T1000 (cell line): ENCODE measurements at places on chromosomes 6 and 20.
A peak's percentile ranks its signal among the peaks of the same experiment; 100 is the strongest.

- DNase-seq, result no peak
Measured at GRCh38 chr6:45054610-45055009, 273.5 kb upstream of the RUNX2 start.

DNA sequence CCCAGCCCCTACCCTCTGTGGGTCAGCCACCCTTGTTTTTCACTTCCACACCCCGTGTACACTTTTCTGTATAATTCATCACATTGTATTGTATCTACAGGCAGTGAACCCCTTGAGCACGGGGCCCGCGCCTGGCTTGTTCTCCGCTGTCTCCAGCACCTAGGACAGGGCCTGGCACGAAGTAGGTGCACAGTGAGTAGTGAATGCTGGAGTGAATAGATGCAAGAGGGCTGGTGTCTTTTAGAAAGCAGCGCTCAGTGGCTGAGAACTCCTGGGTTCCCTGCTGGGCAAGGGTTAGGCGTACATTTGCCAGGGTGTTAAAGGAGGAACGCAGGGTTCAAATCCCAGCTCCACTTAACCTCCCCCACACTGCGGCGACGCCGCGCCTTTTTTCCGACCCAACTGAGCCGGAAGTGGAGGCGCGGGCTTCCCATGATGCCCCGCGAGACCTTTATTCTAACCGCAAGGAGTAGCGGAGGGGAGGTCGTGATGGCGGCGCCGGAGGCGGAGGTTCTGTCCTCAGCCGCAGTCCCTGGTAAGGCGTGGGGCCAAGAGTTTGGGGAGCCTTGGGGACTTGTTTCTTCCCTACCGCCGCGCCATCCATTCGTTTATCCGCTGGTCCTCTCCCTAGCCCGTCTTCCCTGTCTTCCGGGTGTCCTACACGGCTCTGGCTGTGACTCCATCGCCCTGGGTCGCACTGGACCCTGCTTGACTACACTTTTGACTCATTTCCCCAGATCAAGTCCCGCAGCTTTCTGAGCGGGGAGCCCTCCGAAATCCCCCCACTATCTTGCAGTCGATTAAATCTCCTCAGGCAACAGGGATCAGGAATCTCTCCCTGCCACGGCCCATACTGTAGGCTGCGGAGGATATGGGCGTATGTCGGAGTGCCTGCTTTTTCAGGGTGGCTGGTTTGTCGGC, at the start of gene MAD2L1BP:
MAD2L1BP (plus strand) TSS at position 454 of the 921 bp plus-strand sequence; CDS start at position 490, 36 bp downstream.
- DNase-seq, result peak; percentile 62

DNA sequence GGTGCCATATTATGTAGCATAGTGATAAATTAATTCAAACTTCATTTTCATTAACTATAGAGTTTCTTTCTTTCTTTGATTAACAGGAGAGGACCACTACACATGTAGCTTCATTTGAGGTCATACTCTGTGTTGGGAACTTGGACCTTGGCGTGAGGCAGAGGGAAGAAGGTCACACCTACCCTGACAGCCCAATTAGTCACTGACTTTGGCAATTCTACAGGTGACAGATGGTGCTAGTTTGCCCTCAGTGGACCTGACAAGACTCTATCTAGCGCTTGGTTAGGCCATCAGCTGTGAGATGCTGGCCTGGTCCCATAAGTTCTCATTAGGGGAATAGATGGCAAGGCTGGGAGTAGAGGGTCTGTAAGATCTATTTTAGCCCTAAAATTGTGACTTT, 14.2 kb downstream of the SLX4IP start:
- no peak for DNase-seq

DNA sequence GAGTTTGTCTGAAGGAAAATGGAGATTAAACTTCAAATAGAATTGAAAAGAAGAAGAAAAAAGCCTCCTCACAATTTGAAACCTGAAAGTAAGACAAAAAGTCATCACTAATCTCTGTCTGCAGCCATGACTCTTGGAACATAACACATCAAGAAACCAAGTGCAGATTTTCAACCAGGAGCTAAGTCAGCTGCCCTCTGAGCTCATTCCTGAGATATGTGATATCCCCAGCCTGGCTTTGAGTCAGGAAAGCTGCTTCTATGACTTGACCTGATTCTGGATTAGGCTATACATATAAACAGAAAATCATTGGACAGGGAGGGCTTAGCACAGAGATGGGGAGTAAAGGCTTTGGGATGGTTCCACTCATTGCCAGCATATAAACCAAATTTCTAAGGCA, 891.4 kb downstream of the TFAP2A start:
- DNase-seq, result peak; percentile 30

- DNase-seq, result no peak
Measured at GRCh38 chr6:84927551-84927950, 163.2 kb upstream of the TBX18 start.

DNA sequence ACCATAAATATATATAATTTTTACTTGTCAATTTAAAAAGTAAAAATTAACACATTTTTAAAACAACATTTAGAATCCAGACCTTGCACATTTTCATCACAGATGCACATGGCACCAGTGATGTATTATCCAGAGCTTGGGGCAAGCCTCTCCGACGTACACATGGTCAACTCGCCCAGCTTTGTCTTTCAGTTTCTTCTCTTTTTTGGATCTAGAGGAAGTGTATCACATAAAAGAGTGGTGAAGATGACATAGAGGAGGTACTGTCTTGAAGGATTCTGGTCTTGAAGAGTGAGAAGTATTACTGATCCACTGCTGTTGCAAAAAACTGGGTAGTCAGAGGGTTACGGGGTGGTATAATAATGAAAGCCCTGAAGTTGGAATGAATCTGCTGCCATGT, 46.9 kb upstream of the TAB2 start:
- no peak for DNase-seq

DNA sequence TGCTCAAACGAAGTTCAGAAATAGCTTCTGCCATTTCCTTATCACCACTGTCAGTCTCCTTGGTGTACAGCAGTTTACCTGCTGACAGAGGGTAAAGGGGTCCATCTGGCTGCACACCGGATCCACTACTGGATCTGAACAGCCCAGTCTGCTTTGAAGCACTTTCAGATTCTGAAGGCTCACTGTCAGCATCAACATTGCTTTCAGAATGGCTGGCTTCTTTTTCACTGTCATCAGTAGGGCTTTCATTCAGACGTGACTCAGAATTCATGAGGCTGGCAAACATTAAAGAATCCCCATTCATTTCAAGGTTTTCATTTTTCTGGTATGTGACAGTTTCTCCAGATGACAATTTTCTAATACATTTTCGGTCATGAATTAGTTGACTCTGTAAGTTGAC, 21.0 kb upstream of the PNISR start:
- no peak for DNase-seq

DNA sequence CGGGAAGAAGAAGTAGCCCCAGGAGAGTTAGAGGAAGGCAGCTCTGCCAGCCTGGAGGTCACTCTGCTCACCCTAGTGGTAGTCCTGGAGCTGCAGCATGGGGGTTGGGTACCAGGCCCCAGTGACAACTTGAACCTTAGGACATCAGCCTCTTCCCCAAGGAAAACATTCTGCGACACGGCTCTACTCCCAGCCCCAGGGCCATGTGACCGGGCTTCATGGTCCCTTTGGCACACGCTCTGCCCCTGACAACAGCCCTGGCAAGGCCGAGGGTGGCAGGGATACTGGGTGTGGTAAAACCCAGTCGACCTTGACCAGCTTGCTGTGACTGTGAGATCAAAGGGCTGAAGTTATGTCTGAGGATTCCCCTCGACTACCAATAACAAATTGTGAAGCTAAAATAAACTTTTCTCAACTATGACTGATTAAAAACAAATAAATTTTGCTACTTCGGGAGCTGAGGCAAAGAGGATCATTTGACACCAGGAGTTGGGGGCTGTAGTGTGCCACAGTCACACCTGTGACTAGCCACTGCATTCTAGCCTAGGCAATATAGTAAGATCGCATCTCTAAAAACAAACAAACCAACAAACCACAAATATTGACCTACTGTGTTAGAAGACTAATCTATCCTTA, 24.4 kb upstream of the ARID1B start:
- DNase-seq, result no peak

DNA sequence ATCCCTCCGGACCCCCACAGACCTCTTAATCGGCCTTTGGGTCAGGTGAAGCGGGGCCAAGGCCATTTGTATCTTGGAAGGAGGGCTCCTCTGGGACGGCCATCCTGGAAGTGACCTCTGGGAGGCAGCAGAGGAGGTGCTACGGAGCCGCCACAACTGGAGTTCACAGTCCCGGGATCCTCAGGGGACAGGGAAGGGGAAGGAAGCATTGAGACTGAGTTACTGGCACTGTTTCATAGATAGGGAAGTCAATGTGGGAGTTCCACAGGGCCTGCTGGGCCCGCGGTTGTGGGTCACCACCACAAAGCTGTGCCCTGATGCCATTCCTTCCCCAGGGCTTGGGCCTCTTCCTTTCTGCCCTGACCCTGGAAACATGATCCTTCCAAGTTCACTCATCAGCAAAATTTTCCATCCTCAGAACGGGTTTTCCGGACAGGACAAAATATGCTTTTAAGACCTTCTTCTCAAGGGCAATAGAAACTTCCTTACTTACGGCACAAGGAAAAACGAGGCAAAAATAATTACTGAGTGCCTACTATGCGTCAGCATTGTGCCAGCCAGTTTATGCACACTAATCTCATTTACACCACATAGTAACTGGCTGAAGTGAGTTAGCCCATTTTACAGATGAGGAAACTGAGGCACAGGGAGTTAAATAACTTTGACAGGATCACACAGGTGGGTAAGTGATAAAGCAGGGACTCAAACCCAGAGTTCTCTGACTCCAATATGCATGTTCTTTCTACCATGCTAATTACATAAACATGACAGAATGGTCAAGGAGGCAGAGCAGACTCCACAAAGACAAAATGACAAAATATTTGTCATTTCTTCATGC, 143.8 kb downstream of the UNC5CL start:
- DNase-seq, result no peak

- no peak for DNase-seq
Measured at GRCh38 chr6:53033764-53034163, 31.4 kb upstream of the FBXO9 start.

DNA sequence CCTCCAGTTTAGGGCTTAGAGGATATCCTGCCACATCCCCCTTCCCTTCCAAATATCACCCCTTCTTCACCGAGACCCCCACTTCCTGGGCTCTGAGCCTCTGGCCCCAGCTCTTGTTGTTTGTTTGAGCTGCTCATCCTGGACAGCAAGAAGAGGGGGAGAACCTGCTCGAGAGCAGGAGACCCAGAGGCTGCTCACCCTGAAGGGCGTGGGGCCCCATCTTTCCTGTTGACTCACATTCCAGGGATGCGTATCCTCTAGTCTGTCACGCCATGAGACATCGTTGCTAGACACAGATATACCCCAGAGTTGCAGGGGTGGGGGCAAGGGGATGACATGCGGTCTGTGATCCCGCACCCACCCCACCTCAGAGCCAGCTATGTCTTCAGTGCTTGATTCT, 5.7 kb upstream of the TNXB start:
- peak; percentile 65 for DNase-seq

DNA sequence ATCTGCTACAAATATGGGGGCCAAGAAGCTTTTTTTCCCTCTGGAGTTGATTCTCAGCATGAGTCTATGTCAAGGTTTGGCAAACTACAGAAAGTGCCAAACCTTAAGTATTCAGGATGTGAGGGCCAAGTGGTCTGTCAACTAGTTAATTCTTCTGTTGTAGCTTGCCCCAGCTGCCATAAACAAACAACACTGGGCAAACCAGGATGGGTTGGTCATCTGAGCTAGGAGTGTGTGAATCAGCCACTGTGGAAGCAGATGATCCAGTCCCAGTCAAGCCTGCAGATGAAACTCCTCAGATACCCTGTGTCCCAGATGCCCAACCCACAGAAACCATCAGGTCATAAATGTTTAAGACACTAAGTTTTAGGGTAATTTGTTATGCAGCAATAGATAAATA, 103.0 kb upstream of the MOCS1 start:
- DNase-seq, result no peak

- DNase-seq, result no peak
Measured at GRCh38 chr6:72561629-72562028, 60.2 kb upstream of the KCNQ5 start.

GRCh38 chr6:170209354-170210025, 81.4 kb downstream of the DLL1 start:
- DNase-seq, result no peak

GRCh38 chr6:125812394-125813292, 21.9 kb downstream of the NCOA7 start:
- DNase-seq, result peak; percentile 32

- no peak for DNase-seq
Measured at GRCh38 chr6:138600726-138601125, 101.4 kb upstream of the NHSL1 start.

GRCh38 chr6:11370191-11371018, 137.9 kb upstream of the NEDD9 start:
- no peak for DNase-seq

DNA sequence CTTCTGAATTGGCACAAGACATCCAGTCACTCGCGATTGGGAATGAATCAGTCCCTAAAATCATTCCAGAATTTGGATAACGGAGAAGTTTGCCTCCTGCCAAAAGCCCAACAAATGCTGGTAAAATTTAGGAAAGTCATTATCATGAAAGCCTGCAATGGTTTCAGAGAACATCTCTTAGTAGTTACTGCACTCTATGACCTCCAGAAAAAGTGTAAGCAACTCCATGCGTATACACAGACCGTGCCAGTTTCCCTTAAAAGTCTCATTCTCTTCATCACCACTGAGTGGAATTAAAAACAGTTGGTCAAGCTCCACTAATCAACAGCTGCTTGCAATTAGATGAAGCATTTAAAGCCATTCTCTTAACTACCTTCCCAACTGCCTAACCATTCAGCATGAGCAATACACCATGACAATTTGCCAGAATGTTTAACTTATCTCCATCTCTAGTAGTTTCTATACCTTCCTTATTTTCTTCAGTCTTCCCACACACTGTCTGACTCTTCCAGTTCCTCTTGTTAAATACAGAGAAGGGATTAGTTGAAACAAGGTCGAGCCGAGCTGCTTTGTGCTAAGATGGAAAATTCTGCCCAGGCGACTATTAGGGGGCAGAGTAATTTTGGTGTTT, 183.6 kb upstream of the PRDM1 start:
- no peak for DNase-seq

- no peak for DNase-seq
Measured at GRCh38 chr6:110530671-110531070, 54.3 kb upstream of the SLC22A16 start.

DNA sequence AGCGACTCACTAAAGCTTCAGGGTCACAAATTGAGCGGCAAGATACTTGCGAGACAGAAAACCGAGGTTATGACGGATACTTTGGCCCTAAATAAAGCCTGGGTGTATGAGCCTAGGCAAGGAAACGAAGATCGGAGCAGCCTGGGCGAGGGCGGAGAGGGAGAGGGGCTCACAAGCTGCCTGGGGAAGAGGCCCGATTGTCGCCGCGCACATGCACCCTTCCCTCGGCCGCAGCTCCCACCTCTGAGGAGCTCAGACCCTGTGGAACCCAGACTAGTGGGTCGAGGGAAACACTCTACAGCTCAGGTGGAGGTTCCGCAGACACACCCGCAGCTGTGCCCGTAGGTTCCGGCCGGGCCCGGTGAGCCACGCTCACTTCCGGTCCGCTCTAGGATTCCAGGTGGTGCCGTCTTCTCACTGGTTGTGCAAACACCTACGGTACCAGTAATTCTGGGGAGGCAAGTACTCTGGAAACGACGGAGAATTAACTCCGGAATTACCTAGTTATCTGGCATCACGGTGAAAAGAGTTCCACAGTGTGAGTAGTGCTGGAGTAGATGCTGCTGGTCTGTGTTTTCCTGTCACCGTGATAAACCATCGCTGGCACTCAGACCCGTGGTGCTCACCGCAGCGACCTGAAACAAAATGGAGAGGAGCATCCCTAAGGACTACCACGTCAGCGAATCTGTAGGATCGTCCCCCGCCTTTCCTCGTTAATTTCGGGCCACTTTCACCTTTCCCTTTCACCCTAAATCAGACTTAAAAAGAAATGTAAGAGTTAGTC, 61.5 kb downstream of the GPX5 start:
- DNase-seq, result no peak

- no peak for DNase-seq
Measured at GRCh38 chr20:18511571-18511970, 3.8 kb downstream of the SEC23B start.
